ENCODE measurements at places on chromosomes 4 and X.

DNA sequence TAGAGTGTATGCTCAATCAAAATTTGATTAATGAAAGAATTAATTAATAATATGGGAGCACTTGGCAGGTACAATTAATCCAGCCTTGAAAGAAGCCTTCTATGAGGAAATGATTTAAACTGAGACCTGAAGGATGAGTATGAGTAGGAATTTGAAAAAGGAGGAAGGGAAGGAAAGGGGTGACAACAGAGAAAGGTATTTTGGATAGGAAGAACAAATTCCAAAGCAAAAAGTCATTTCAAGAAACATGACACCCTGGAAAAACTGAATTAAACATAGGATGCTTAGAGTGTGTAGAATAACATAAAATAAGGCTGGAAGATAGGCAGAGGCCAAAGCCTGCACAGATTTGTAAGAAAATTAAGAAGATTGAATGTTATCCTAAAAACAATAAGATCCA lies 29.6 kb downstream of the PHOX2B start:
- DNase-seq, result no peak

DNA sequence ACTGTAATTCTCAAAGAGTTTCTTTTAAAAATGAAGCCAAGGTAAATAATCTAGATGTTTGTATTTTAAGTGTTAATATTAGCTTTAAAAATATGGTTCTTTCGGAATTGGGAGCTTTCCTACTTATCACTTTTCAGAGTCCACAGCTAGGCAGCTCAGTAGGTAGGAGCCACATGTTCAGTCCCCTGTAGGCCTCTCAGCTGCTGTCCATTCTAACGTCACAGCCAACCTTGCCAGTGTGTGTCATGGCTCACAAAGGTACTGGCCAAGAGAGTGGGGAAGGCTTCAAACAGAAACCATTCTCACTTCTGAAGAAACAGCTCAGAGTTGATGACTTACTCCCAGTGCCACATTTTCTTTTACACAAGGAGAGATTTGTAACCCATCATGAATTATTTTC lies 50.0 kb upstream of the BRS3 start:
- DNase-seq, result no peak

GRCh38 chr4:38957893-38958292 lies 74.3 kb downstream of the TMEM156 start:
- DNase-seq, result no peak

DNA sequence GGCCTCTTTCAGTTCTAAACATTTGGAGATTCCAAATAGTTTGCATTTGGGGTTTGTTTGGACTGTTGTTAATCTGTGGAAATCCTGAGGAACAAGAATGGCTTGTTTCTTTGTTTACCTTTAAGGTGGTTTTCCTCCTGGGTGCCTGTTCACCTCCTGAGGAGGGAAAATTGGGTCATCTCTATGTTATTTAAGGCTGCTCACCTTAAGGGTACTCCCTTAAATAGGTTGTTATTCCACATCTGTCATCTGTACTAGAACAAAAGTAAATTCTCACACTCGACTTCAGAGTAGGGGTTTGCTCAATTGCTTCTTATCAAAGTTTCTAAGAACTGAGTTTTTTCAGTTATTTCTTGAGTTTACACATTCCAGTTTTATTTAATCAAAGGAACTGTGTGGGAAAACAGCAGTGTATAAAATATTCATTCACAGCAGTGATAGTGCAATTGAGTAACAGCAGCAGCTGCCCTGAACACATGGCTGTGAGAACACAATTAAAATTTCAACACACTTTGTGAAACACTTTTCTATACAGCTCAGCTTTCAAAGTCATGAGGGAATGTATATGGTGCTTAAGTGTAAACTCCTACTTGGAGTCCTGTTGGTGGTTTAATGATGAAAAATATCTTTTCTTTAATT lies 238.5 kb upstream of the PGRMC2 start:
- no peak for DNase-seq

DNA sequence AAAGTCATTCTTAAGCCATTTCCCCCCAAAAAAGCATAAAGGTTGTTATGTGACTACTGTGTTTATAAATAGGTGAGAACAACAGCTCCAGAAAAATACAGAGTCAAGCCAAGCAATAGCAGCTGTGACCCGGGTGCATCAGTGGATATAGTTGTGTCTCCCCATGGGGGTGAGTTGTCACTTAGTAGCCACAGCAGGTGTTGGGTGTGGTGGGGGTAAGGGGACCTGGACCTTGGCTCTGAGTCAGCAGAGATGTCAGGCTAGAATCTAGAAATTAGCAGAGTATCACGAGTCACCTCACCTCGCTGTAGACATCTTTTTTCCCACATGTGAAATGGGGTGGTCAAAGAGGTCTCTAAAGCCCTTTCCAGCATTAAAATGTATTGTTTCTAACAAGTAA lies 42.4 kb downstream of the MOSPD2 start:
- no peak for DNase-seq

DNA sequence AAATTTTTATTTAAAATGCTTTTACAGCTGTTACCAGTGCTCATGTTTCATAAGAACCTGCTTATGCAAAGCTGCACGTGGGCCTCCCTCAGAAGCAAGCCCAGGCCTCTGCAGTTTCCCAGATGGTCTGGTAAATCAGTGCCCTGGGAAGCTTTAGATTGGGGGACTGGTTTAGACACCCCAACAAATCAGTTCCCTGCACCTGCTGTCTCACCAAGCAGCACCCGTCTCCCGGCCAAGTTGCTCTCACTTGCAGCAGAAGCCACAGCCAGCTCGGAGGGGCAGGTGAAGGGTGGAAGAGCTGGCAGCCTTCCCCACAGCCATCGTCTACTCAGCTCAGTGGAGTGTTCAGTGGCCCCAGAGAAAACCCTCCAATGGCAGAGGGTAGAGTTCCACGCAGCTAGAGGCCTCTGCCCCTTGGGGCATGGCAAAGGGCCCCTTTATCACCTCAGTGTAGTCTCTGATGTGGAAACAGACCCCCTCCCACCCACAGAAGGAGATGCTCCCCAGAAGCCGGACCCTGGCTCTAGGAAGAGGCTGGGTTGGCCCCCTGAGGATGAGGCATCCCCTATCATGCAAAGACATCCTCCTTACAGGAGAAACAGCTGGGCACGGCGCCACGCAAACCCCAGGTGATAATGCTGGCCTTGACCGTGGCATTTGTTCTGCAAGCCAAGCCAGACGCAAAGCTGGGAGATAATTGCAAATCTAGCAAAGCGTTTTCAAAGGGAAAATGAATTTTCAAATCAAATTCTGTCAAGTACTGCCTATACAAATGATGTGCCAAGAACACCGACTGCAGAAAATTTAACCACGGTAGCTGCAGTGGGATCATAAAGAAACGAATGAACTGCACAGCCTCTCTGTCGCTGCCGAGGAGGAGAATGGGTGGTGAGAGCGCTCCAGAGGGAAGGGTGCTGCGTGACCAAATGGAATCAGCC lies 51.9 kb downstream of the ZFYVE28 start:
- no peak for DNase-seq

GRCh38 chrX:70231666-70232065 lies 2.8 kb upstream of the AWAT1 start:
- no peak for DNase-seq

DNA sequence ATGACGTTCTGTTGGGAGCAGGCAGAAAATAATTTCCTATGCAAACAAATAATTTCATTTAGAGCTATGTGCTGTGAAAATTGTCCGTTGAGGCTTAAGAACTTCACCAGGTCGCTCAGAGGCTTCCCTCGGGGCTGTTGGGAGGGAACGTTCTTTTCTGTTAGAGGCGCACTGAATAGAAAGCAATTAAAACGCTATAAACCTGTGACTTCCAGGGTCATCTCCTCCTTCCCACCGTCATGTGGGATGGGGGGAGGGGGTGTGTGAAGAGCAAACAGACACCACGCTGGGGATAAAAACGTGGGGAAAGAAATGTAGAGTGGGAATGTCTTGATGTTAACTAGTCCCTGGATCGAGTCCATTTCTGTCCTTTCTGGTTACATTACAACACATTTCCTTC lies 35.2 kb upstream of the ZNF518B start:
- no peak for DNase-seq

DNA sequence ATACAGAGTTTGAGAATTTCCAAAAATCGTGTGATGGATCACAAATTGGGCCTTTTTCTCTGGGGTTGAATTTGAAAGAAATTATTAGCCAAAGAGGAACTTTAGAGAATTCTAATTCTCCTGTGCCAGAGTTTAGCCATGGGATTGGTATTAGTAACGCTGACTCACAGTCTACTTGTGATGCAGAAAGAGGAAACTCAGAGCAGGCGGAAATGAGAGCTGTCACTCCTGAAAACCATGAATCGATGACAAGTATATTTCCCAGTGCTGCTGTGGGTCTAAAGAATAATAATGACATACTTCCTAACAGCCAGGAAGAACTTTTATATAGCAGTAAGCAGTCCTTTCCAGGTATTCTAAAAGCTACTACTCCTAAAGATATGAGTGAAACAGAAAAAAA lies 64.9 kb downstream of the N4BP2 start:
- DNase-seq, result no peak

DNA sequence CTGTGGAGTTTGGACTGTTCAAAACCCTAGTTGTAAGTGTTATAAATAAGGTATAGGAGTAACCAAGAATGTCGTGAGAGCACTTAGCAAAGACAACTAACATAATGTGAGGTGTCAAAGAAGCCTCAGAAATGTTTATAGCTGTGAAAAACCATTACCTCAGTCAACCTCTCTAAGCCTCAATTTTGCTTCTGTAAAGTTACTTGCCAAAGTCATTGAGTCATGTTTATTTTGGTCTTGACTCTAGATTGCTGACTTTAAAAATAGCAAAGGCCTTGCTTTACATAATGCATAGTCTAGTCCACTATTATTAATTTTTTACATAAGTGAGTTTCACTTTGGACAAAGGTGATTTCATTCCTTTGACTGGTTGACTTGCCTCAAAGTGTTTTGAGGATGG lies 257.6 kb upstream of the CXXC4 start:
- no peak for DNase-seq

- DNase-seq, result no peak
Measured at GRCh38 chr4:151206241-151207005, 70.5 kb upstream of the PRSS48 start.

DNA sequence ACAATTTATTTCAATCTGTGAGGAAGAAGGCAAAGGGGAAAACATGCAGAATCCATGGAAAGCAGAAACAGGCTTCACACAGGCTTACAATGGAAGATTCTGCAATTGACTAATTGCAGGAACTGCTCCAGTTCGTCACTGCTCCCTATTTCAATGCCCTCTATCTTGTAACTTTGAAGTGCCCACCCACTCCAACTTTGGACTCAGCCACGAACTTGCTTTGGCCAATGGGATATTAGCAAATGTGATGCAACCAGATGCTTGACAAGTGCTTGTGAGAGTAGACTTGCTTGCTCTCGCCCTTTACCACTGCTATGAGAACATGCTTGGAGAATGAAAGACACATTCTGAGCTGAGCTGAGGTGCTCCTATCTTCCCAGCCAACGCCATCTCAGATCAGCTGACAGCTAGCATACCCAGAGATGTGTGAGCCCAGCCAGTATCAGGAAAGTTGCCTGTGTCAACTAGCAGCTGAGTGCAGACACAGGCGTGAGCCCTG lies 105.7 kb upstream of the PTCHD1 start:
- DNase-seq, result no peak

GRCh38 chr4:74156521-74156920 lies 1.4 kb upstream of the MTHFD2L start:
- no peak for DNase-seq

- DNase-seq, result no peak
Measured at GRCh38 chr4:139299536-139299935, 1.8 kb upstream of the NAA15 start.

DNA sequence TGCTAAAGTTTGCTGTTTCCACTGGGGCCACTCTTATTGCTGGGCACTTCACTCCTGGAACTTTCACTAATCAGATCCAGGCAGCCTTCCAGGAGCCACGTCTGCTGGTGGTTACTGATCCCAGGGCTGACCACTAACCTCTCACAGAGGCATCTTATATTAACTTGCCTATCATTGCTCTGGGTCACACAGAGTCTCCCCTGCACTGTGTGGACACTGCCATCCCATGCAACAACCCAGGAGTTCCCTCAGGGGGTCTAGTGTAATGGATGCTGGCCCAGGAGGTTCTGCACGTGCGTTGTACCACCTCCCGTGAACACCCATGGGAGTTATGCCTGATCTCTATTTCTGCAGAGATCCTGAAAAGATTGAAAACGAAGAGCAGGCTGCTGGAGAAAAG lies 41.8 kb upstream of the IQSEC2 start:
- no peak for DNase-seq

GRCh38 chrX:108127152-108127551 lies 35.6 kb downstream of the ATG4A start:
- no peak for DNase-seq

DNA sequence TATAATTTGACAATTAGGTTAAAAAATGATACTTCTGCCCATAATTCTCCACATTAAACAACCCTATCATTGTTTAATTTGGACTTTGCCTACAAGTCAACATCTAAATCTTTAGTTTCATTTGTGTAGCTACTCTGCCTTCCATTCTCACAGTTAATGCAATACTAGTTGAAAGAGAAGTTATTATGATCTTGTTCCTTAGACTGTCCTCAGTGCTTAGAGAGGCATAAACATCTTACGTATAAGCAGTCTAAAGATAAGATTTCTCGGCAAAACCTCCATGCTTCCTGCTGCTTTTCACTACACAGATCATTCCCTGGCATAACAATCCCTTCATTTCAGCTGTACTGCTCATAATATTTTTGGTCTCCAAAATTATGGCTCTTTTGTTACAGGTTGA lies 105.1 kb upstream of the CAMK2D start:
- DNase-seq, result no peak

GRCh38 chr4:147994491-147995385 lies 262.9 kb downstream of the ARHGAP10 start:
- DNase-seq, result no peak

- peak; percentile 10 for DNase-seq
Measured at GRCh38 chr4:184282251-184282713, 64.6 kb upstream of the ENPP6 start.

DNA sequence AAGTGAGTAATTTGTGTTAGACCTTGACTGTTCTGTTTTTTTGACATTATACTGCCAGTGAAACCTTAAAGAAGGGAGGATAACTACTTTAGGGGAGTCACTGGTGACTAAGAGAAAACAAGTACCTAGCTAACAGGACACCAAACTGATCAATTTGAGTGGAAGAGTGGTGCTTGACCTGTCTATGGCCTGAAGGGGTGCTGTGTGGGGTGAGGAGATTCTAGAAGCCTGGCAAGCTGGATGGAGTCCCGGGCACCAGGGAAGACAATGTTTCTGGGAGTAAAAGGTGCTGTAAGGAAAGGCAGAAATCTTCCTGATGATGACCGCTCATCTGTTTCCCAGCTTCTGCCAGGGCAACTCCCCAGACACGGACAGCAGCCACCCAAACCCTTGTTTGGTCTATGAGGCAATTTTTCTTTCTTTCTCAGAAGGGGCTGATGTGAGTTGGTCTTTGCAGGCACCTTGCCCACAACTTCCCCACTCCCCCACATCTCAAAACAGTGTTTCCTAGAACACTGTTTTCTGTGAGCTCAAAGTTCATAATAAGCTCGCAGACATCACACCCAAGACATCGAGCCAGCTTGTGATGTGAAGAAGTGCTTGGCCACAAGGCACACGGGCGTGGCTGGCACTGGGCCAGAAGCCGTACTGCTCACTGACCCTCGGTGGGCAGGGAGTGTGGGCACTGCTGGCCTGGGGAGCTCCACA lies 4.6 kb downstream of the TXK start:
- no peak for DNase-seq

- DNase-seq, result peak; percentile 9
Measured at GRCh38 chrX:107826238-107827029, 768 bp downstream of the MID2 start.

Measured in stimulated activated CD8-positive, alpha-beta memory T cell treated with anti-CD3 and anti-CD28 coated beads, Interleukin-12 subunit alpha, Interleukin-12 subunit beta, amount 100 ng/mL, for 1 hour (primary cell).